Activated CD4-positive, alpha-beta memory T cell treated with anti-CD3 and anti-CD28 coated beads, Interleukin-2, amount 10 ng/mL, durations not matched to agents 7 days and 5 days (primary cell): ENCODE measurements at places on chromosomes 4 and X. TPM values are rescaled to one million over a fixed set of nuclear protein-coding genes. Genes with fewer than 3 reads are reported as not detected.

DNA sequence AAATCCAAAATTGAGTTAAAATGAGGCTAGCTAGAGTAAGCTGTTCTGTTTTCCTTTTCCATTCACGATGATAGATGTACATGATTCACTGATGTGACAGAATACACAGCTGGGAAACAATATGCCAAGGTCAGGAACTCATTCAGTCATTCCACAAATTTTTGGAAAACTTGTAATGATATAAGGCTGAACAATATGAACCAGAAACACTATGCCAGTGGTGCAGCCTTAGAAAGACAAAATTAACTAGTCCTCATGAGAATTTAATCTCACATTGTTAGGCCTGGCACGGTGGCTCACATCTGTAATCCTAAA, 50.0 kb upstream of the NDST3 start:
- DNase-seq: no peak

Gene RPA4
- 0.73 TPM for total RNA-seq

- DNase-seq: peak; percentile 44
Measured at GRCh38 chr4:152535360-152535902, 461 bp downstream of the FBXW7 start.

Gene SLC39A8
- total RNA-seq: 103 TPM

GRCh38 chr4:41525129-41525528, 12.8 kb upstream of the LIMCH1 start:
- no peak for DNase-seq

DNA sequence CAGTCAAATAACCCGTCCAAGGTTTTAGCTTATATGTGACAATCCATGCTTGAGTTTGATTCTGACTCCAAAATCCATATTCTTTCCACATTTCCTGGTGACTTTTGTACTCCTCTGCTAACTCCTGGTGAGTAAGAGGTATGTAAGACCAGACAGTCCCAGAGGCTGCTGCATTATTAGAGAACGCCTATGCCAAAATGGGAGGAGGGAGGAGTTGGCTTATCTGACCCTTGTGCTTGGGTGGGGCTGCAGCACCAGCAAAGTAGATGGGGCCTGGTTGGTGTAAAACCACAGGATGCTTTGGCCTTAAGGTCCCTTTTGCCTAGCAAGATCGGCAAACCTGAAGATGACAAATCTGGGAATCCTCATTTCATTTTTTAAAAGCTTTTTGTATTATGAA, 9.1 kb upstream of the RNF212 start:
- no peak for DNase-seq

- no peak for DNase-seq
Measured at GRCh38 chr4:57048590-57049304, 61.4 kb downstream of the IGFBP7 start.

GRCh38 chr4:80074651-80075050, 1.6 kb upstream of the ANTXR2 start:
- DNase-seq: no peak

Gene ASB9
- 1.4 TPM for total RNA-seq

- DNase-seq: no peak
Measured at GRCh38 chr4:140277576-140277975, 95.9 kb upstream of the SCOC start.

DNA sequence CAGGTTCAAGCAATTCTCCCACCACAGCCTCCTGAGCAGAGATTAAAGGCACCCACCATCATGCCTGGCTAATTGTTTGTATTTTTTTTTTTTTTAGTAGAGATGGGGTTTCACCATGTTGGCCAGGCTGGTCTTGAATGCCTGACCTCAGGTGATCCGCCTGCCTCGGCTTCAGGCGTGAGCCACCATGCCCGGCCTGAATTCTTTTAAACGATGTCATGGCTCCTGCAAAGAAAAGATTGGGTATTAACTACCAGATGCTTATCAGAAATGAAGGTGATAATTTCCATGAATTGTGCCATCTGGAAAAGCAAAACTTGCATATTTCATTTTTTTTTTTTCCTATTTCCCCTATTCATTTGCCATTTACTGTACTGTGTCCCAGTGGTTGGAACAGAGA, 195.7 kb upstream of the IGFBP7 start:
- DNase-seq: no peak

DNA sequence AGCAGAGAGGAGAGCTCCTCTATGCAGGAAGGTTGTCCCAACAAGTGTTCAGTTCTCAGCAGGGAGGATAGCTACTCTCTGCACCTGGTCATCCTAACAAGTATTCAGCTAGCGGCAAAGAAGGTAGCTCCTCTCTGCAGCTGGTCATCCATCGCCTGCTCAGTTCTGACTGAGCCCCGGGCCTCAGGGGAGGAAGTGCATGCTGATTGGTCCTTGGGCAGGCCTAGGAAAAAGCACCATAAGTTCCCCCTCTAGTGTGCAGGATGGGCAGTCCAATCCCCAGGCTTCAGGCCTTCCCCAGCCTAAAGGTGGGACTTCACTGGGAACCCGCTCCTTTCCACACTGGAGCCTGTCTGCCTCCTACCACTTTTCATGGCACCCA, 4.4 kb upstream of the FBXW7 start:
- no peak for DNase-seq

Gene USP27X
- 2.1 TPM for total RNA-seq

- no peak for DNase-seq
Measured at GRCh38 chrX:68658530-68658929, 11.1 kb downstream of the STARD8 start.

GRCh38 chr4:2791518-2792395, 1.1 kb upstream of the SH3BP2 start:
- DNase-seq: no peak

DNA sequence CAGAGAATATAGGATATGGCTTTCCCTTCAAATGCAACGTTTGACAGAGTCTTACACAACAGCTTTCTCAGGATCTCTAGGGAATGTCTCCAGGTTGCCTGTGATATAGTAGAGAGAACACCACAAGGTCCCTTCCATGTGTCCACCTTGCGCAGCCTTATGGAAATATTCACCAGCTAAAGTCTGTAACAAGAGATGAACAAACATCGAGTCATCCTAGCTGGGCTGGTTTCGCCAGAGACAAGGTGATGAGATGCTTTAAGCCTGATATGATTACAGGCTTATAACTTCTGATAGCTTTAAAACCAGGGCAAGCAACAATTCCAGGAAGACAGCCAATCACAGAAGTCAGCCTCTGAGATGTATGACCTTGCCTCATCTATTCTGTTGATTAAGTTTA, 83.8 kb downstream of the SEL1L3 start:
- DNase-seq: no peak

GRCh38 chr4:172495769-172496168, 672.8 kb upstream of the GALNT7 start:
- DNase-seq: no peak

DNA sequence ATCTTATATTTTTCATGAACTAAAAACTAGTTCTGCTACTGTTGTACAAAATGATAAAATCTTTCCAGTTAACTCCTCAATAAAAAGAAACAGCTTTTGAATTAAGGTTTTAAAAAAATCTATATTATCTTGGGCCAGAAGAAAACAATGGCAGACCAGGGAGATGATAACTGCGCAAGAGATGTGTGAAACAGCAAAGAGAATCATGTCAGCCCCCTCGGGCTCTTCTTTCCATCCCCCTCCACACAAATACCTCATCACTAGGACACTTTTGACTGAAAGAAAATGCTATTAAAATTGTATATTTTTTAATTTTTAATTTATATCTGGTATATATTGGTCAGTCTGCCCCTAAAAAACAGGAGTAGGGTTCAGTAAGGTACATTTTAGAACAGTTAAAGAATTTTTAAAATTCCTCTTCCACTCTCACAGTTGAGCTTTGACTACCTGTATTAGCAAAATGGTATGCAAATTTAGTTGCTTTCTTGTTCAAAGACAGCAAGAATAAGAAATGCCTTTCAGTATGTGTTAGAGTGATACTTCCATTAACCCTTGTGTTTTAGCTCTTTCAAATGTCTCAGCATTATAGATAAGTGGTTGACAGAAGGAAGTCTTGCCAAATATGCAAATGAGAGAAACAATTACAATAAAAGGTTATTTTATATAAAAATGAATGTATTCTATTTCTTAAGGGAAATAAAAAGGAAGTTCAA, 36.4 kb upstream of the LCORL start:
- DNase-seq: no peak

DNA sequence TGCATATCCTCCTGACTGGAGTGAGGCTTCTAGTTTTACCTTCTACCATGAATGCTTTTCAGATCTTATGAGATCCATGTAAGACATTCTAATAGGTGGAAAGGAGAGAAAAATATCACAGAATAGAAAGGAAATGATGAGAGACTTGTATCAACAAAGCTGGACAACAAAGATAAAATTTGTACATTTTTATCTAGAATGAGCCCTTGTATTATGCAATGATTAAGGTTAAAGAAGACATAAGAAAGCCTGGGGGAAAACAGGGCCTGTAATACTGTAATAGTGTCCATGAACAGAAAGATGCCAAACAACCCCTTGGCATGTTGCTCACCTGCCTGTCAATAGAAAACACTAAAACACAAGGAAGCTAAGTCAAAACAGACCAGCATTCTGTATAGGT, 44.2 kb upstream of the SCRG1 start:
- DNase-seq: no peak

- DNase-seq: no peak
Measured at GRCh38 chr4:38181286-38181685, 221.1 kb downstream of the PTTG2 start.

Gene PLCXD1
- total RNA-seq: 34.5 TPM

Gene CT45A2
- total RNA-seq: not detected

DNA sequence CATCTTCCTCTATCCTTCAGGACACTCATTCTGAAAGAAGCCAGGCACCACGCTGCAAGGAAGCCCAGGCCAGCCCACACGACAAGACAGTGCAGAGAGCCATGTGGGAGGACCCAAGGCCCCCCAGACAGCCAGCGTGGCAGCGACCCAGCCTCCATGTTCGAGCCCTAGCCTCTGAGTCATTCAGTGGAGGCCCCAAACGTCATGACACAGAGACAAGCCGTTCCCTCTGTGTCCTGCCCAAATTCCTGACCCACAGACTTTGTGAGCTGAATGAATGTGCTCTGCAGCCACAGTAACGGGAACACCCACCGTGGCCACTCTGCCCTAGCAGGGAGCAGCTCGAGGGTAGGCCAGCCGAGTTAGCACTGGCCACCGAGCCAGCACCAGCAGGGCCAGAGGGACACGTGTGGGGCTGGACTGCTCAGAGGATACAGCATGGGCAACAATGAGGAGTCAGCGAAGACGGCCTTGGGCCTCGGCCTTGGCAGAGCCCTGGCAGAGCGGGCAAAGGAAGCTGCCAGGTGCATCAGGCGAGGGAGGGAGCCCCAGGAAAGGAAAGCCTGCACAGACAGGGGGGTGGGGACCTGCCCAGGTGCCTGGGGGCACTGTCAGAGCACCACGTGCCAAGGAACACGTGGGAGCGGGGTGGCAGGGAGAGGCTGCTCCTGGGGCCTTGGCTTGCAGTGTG, 8.6 kb downstream of the BLOC1S4 start:
- DNase-seq: no peak

Gene FAM184B
- total RNA-seq: not detected

DNA sequence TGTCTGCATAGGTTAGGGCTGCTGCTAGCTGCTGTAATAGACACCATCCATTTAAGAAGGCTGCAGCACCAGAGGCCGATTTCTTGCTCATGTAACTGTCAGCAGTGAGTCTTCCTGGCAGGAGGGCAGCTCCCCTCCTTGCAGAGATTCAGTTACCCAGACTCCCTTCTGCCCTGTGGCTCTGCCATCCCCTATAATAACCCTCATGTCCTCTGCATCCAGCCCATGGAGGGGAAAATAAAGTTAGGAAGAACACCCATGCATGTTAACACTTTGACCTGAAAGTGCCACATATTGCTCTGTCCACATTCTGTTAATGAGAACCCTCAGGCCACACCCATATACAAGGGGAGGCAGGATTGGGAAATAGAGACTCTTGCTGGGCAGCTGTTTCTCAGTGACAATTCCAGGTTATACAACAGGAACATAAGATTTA, 5.4 kb downstream of the STBD1 start:
- DNase-seq: no peak

GRCh38 chr4:68906780-68907137, 44.8 kb downstream of the UGT2A3 start:
- DNase-seq: no peak

DNA sequence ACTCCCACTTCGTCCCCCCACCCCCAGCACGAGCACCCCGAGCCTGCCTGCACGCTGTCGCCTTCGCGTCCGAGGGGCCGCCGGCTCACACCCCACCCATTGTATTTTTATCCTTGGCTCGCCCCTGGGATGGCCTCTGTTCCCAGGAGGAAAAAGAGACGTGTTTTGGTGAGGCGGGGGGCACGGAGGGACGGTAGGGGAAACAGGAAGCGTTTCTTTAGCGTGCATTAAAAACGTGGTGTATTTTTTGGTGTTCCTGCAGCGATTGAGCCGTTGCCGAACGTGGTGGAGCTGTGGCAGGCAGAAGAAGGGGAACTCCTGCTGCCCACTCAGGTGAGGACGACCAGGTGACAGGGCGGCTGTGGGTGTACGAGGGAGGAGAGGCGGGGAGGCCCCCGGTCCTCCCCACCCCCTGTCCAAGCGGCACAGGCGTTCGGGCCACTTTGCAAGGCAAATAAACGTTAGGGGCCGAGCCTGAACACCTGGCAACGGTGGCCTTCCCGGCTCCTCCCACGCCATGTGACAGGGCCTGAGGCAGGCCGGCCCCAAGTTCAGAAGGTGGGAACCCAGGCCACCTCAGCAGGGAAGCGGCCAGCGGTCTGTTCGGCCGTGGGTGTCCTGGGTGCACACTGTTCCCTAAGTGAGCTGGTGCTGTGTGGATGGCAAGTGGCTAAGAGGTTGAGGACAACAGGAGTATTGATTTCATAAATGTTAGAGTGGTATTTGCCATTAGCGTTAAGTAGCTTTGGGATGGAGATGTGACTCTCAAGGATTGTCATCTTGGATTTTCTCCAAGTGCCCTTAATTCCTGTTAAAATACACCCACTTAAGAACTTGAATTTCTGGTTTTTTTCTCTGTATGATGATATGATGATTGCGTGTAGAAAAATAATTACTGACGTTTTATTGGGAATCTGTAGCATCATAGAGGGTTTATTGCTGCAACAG, 1.1 kb downstream of the TMEM131L start:
- peak; percentile 49 for DNase-seq

Gene SSX3
- not detected for total RNA-seq

Gene NEUROG2
- total RNA-seq: not detected

Gene BTC
- not detected for total RNA-seq

DNA sequence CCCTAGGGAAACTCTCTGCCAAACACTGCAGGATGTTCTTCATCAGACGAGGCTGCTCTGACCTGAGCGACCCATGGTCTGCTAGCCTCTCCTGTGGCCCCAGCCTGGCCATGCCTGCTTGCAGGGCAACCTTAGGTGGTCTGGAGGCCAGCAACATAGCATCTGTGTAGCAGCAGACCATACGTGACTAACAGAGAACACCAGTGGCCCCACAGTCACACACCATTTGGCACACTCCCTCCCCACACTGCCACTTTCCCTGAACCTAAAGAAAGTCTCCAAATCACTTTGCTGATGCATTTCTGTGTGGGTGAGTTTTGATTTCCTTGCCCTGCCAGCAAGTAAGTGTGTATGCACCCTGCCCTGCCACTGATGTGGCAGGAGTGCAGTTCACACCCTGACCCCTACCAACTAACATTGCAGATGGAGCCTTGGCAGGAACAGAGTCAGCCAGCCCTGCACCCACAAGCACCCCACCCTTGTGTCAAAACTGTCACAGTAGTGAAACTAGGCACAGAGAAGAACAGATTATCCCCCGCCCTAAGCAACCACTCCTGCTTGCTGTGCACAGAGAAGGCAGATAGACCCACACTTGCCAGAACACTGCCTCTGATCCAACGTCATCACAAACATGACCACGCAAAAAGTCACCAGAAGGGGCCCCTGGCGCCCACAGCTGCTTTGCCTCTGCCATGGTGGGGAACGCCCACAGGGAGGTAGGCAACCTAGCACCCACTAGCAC, 249.1 kb downstream of the SPIN4 start:
- DNase-seq: no peak

Gene EXOC1L
- not detected for total RNA-seq

- DNase-seq: peak; percentile 34
Measured at GRCh38 chr4:93791570-93792195, 36.9 kb upstream of the ATOH1 start.
